ENCODE measurements at places on chromosomes 13 and 19.

DNA sequence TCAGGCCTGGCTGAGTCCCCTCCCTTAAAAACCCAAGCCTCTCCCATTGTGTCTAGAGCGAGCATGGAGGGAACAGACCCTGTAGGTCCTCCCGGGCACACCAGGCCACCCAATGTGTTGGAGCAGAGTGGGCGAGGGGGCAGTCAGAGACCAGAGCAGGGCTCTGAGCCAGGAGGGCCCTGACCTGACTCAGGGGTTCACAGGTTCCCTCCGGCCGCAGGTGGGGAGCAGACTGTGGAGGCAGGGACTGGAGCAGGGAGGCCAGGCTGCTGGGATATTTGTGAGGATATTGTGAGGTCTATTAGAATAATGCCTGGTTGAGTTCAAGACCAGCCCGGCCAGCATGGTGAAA, 1.6 kb upstream of the TYROBP start:
- DNase-seq: no peak

DNA sequence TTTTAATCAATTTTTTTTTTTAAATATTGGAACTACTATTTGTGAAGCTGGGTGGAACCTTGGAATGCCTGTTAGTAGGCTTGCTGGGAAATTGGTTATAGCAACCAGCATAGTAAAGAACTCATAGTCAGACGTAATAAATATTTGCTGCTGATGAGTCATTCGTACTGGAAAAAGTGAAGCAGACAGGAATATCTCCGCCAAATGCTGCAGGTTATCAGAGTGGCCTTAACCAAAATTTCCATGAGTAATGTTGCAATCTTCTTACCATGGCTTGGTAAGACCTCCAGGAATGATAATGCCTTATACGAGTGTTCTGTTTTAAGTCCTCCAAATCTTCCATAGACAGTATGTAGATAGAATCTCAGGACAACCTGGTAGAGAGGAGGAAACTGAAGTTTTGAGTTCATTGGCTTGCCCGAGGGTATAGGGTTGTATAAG, 34.2 kb downstream of the MBNL2 start:
- no peak for DNase-seq

DNA sequence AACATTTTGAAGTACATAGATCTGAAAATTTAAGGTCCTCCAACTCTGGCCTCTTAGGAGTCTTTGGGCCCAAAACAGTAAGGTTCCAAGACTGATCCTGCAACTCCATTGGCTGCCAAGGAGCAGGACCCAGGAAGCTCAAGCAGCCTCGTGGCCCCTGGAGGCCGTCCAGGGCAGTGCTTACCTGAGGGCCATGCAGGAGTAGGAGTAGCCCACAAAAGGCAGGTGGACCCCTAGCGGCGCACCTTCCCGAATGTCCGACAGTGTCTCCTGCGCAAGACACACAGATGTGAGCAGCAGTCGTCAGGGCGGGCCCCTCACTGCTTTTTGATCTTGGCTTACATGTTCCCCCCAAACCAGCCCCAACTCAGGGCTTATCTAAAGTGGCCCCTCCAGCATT, 5.7 kb upstream of the SIX5 start:
- DNase-seq: peak; percentile 94

- no peak for DNase-seq
Measured at GRCh38 chr13:73081256-73081915, 22.6 kb downstream of the KLF5 start.

DNA sequence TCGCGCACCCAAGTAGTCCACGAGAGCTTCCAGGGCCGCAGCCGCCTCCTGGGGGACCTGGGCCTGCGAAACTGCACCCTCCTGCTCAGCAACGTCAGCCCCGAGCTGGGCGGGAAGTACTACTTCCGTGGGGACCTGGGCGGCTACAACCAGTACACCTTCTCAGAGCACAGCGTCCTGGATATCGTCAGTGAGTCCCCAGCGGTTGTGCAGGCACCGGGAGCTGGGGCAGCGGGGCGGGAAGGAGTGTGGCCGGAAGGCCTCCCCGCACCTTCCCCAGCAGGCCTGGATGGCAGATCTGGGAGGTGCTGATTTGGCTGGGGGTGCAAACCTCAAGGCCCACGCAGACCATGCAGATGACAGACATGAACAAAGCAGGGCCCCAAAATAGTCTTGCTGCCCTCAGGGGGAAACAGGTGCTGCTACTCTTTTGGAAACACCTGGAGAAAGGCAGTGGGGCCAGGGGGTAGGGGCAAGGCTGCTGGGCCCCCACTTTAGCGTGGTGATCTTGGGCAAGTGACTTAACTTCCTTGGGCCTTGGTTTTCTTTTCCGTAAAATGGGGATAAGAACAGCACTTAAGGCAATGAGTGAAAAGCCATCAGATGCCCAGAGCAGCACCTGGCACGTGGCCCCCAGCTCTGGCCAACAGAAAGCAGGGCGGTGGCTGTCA, 4.0 kb downstream of the MAG start:
- DNase-seq: peak; percentile 62

GRCh38 chr13:93145199-93145598, 81.4 kb upstream of the GPC6 start:
- DNase-seq: peak; percentile 32

DNA sequence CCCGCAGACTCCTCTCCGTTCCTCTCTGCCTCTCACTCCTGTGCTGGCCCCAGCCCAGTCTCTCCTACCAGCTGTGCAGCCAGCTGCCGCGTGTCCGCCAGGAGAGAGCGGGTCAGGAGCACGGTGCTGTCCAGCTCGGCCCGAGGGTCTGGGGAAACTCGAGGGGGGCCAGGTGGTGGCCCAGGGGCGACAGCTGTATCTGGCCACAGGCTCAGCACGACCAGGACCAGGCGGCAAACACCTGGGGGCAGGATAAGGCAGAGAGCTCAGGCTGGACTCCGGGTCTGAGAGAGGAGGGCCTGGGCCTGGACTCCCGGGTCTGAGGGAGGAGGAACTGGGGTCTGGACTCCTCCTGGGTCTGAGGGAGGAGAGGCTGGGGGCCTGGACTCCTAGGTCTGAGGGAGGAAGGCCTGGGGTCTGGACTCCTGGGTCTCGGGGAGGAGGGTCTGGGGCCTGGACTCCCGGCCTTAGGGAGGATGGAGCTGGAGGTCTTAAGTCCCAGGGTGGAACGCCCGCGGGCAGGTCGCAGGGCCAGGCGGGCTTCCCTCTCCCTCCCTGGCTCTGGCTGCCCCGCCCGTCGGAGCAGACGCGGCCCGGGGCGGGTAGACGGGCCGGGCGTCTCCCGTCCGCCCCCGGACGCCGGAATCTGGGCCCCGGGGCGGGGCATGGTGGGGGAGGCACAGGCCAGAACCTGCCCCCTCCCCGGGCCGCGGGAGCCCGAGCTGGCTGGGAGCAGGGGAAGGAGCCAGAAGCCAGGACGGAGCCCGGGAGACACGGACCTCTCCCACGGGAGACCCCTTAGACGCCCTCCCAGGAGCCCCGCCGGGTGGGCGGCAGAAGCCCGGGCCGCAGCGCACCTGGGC, 1.3 kb downstream of the IL11 start:
- DNase-seq: peak; percentile 53

All from H9 (cell line).